ENCODE measurements at places on chromosomes 16 and 17.

DNA sequence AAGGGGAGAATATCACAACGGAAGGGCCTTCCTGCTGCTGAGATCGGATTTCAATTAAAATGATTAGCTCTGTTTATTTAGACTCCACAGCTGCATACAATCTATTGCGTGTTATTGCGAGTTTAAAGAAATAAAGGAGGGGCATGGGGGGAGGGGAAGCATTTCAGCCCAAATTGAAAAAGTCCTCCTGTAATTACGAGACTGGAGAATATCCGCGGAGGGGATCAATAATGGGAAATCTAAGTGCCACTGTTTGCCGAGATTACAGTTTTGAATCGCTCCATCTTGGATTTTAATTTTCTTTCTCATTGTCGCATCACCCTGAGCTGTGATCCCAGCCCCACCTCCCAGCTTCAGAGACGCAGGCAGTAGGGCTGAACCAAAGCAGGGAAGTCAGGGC lies 15.7 kb upstream of the RPL38 start:
- DNase-seq = no peak

- no peak for DNase-seq
Observed at GRCh38 chr16:25707982-25708583, 16.3 kb downstream of the HS3ST4 start.

- DNase-seq = no peak
Observed at GRCh38 chr16:53090591-53091411, 36.0 kb downstream of the CHD9 start.

- no peak for DNase-seq
Observed at GRCh38 chr17:57489321-57489720, 233.0 kb downstream of the MSI2 start.

GRCh38 chr16:74052016-74052415 lies 244.6 kb upstream of the PSMD7 start:
- DNase-seq = no peak

GRCh38 chr16:56506941-56507340 lies 12.9 kb downstream of the BBS2 start:
- no peak for DNase-seq

Data from activated CD4-positive, alpha-beta T cell treated with anti-CD3 and anti-CD28 coated beads, Interleukin-2, amount 50 U/mL, for 4 hours (primary cell).